ENCODE measurements at places on chromosomes 3 and 15.
A peak's percentile ranks its signal among the peaks of the same experiment; 100 is the strongest.

DNA sequence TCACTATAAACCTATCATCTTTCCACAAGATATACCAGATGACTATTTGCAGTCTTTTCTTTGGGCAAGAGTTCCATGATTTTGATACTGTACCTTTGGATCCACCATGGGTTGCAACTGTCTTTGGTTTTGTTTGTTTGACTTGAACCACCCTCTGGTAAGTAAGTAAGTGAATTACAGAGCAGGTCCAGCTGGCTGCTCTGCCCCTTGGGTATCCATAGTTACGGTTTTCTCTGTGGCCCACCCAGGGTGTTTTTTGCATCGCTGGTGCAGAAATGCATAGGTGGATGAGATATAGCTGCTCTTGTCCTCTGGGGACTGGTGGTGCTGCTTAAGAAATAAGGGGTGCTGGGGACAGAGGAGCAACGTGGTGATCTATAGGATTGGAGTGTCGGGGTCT is 33.8 kb downstream of the CHDH start:
- DNase-seq = no peak

- DNase-seq = no peak
Observed at GRCh38 chr3:150409125-150409511, 1.0 kb downstream of the TSC22D2 start.

DNA sequence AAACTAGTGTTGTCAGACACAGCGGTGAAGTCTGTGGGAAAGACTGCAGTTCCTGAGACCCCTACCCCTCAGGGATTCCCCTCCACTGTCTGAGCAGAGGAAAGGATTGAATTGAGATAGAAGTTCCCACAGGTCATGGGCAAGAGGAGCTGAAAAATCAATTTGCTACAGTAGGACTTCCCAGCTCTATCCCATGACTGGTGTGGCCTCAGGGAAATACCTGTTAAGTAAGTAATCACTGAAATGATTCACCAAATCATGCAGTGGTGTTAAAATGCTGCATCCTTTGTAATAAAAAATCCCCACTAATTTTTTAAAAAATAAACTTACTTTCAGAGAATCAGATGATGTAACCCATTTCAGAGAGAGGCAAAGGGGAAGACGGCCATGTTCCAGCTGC is 45.0 kb upstream of the SPRED1 start:
- no peak for DNase-seq

- no peak for DNase-seq
Observed at GRCh38 chr3:19541284-19541683, 392.7 kb downstream of the EFHB start.

DNA sequence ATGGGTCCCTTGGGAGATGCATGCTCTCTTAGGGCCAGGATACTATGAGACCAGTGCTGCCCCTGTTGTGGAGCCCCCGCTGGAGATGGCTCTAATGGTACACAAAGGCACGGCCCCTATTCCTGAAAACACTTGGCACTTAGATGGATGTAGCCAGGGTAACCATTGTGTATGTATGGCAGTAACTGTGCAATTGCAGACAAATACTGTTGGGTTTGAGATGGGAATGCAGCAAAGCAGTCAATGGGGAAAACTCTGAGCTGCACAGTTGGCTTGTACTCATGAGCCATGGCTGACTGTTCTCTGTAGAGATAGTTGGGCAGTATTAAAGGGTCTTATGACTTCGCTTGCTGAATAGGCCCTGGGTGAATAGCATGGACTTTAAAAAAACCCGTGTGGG is 67.9 kb upstream of the NPAP1 start:
- no peak for DNase-seq

DNA sequence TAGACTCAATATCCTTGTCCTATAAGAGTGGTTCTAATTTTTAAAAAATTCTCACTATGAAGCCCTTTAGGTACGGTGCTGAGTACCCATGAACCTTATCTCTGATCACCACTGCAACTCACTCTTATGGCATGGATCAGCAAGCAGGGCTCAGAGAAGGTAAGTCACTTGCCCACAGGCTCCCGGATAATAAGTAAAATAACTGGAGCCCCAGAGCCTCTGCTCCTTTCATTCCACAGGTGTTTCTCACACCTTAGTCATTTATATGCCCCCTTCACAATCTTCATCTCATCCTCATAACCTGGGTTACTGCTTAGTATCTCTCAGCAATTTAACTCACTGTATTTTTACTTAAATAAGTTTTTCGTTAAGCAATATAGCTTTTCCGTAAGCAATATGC is 28.4 kb upstream of the AKAP13 start:
- DNase-seq = no peak

- DNase-seq = no peak
Observed at GRCh38 chr3:97974996-97975395, 2.8 kb upstream of the RIOX2 start.

GRCh38 chr3:126684218-126684751 is 19.8 kb upstream of the CHCHD6 start:
- peak; percentile 78 for DNase-seq

DNA sequence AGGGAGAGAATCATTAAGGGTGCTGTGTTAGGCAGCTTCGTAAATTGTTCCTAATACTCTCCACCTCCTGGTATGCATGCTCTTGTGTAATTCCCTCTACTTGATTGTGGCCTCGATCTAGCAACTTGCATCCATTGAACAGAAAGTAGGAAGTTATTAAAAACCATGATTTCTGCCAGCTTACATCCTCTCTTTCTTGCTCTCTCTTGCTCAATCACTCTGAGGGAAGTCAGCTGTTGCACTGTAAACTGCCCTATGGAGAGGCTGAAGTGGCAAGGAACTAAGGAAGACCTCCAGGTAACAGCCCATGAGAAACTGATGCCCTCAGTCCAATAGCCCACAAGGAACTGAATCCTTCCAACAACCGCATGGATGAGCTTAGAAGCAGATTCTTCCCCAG is 92.6 kb downstream of the ERC2 start:
- no peak for DNase-seq

DNA sequence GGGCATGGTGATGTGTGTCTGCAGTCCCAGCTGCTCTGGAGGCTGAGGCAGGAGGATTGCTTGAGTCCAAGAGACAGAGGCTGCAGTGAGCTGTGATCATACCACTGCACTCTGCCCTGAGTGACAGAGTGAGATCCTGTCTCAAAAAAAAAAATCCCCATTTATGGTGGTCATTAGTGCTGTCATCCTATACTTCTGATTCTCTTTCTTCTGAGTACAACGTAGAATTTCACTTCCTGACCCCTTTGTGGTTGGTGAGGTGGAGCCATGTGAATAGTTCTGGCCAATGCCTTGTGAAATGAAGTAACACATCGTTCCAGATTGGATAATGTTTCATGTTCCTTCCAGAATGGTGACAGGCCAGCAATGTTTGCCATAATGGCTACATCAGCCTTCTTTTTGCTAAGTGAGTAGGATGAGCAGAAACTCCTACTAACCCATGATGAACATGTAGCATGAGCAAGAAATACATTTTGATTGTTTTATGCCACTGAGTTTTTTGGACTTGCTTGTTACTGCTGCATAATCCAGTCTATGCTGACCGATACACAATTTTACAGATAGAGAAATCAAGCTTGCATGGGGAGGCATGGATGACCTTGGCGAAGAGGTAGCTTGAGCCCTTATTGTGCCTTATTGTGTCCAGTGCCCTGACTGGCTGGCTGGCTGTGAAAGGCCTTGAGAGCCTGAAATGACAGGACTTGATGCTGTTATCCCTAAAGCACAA is 30.9 kb upstream of the TLE3 start:
- no peak for DNase-seq

DNA sequence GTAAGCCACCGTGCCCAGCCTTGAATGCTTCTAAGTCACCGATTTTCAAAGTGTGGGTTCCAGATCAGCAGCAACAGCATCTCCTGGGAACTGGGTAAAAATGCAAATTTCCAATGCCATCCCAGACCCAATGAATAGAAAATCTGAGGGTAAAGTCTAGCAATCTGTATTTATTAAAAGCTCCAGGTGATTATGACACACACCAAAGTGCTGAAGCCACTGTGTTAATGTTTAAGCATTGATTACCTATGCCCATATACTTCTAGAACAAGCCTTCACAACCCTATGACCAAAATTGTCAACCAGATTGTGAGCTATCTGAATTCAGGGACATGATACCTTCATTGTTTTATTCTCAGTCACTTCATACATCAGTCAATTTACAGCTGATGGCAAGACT is 86.5 kb downstream of the LRRFIP2 start:
- no peak for DNase-seq

DNA sequence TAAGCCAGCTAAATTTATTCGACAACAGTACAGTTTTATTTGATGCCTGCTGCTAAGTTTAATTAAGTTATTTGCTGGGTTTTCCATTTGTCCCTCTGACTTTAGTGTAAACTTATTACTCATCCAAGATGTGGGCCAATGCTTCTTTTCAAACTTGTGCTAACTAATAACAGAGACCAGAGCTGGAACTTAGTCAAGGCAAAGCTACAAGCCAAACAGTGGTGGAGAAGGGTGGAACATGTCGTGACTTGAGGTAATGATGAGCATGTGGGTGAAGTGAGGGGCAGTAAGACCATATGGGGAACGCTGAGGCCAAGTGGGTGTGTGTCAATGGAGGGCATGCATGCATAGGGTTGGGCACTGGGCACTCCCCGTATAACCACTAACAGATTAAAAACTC is 63.9 kb downstream of the NMD3 start:
- DNase-seq = no peak
